BJ (cell line): ENCODE measurements at places on chromosomes 2 and 18.
A peak's percentile ranks its signal among the peaks of the same experiment; 100 is the strongest.

- no peak for DNase-seq
Measured at GRCh38 chr2:145495590-145495989, 975.7 kb upstream of the ZEB2 start.

- DNase-seq: no peak
Measured at GRCh38 chr2:40062381-40062780, 283.3 kb upstream of the THUMPD2 start.

- DNase-seq: peak; percentile 41
Measured at GRCh38 chr2:109351164-109351756, 222.3 kb downstream of the SH3RF3 start.

- no peak for DNase-seq
Measured at GRCh38 chr18:26089293-26090129, 902 bp downstream of the SS18 start.

DNA sequence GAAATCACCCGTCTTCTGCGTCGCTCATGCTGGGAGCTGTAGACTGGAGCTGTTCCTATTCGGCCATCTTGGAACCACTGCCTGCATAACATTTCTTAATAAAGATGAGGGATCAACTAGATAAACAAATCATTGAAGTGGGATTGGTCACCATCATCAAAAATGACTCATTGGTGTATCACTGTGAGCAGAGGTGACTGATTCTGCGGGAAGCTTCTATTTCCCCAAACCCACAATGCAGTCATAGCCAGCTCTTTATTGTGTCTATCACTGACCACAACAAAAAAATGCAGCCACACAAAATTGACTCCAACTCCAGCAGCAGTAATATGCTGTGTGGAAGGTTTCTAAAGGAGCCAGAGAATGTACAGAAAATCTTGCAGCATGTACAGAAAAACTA, 630.7 kb upstream of the HS6ST1 start:
- DNase-seq: no peak

DNA sequence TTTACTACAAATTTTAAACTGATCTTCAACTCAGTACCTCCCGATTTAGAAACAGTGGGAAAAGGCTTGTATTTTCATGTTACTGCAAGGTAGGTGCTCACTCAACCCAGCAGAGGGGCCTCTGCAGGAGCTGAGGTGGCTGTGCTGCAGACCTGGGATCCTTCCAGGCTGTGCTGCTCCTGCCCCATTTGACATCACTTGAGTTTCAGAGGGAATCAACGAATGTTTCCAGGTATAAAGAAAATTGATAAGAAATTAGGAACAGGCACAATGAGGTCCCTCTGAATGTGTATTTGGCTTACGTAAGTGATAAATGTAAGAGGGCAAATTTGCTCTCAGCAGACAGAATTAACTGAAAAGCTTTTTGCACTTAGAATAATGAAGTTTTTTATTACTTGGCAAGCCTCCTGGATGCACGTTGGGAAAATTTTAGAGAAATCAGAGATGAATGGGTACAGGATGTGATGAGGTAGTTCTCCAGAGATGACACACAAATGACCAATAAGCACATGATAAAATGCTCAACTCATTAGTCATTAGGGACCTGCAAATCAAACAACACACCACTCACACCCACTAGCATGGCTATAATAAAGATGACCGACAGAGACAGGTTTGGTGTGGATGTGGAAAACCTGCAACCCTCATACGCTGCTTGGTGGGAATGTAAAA, 114.0 kb downstream of the NOL10 start:
- DNase-seq: peak; percentile 61

DNA sequence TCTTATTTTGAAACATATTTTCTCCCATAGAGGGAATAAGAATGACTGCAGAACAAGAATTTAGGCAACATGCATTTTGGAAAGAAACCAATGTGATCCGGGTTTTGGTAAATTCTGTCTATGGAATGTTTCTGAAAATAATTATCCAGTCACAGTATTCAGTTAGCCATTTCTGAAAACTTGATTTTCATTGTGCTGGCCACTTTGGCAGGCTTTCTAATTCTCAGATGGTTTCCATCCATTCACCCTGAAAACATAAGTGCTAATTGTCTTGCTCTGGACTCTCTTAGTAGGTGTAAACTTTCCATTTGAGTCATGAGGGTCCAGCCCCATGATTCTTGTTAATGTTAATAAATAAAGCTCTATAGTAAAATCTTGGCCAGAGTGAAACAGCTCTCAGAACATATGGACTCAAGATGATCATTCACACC, 176.5 kb downstream of the RBM43 start:
- no peak for DNase-seq

DNA sequence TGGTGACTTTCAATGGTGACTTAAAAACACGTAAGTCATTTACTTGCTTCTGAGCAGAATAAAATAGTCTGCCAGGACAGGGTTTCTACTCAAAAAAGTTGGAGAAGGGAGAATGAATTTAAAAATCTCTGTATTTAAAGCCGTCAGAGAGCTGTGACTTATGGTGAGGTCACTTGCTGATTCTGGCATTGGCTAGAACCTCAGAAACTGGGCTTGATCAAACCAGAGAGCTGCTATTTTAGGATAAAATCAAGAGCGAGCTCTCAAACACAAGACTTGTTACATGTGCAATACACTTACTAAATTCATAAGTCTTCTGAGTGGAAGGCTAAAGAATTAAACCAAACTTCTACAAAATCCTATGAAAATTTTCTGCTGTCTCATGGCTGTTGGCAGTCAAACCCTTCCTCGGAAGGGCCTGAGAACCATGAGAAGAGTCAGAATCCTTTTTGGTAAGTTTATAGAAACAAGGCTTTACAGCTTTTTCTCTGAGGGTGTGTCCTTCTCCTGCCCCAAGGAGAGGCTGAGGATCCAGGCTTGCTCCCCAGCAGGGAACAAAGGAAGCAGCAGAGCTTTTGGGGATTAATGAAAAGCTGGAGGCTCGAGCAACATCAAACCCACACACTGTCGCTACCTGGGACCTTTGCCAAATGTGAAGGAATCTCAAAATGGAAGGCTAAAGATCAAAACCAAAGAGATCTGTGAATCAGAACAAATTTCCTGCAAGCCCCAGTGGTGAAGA, 816.4 kb downstream of the SOCS6 start:
- DNase-seq: no peak

- no peak for DNase-seq
Measured at GRCh38 chr2:27211241-27211942, 449 bp upstream of the ATRAID start.

DNA sequence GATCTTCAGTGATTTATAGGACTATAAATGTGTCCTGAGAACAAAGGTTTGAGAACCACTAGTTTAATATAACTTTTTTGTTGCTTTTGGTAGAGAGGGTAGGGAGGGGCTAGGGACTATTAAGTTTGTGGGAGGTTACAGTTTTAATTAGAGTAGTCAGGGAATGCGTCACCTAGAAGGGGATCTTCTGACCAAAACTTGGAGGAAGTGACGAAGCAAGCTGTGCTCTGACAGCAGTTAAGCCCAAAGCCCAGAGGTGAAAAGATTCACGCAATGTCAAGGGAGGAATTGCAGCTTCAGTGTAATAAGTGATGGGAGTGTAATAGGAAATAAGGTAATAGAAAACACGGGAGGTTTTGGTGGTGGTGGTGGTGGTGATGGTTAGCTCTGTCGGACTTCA, 8.1 kb downstream of the TDRD15 start:
- no peak for DNase-seq

GRCh38 chr2:203080447-203081045, 65.9 kb downstream of the NBEAL1 start:
- DNase-seq: no peak

GRCh38 chr2:47546994-47547393, 144.0 kb downstream of the MSH2 start:
- no peak for DNase-seq

DNA sequence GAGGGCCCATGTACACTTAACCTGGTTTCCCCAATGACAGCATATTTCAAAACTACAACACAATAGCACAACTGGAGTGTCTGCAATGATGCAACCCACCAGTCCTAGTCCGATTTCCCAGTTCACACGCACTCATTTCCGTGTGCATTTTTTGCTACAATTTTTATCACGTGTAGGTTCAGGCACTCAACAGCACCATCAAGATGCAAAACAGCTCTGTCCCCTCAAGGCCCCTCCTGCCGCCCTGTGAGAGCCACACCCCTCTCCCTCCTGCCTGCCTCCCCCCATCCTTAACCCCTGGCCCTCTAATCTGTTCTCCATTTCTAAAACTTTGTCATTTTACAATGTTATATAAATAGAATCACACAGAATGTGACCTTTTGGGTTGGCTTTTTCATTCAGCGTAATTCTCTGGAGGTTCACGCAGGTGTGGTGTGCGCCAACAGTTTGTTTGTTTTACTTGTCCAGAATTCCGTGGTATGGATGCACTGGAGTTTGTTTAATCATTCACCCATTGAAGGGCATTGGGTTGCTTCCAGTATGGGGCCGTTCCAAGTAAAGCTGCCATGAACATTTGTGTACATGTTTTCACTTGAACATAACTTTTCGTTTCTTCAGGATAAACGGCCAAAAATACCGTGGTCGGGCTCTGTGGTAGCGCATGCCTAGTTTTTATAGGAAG, 8.4 kb downstream of the KCNIP3 start:
- DNase-seq: no peak
